ENCODE measurements at places on chromosomes 2 and 18. TPM values are rescaled to one million over a fixed set of nuclear protein-coding genes. Genes with fewer than 3 reads are reported as not detected.

The CCDC85A gene
- total RNA-seq, result 22.1 TPM

The TACR1 gene
- 1.7 TPM for total RNA-seq

The PMAIP1 gene
- 0.98 TPM for total RNA-seq

The SNORC gene
- total RNA-seq, result 0.74 TPM

The SYT4 gene
- total RNA-seq, result 535 TPM

The FKBP1B gene
- total RNA-seq, result 76.5 TPM

The SCN7A gene
- 0.98 TPM for total RNA-seq

The DQX1 gene
- total RNA-seq, result 0.98 TPM

The BCL11A gene
- total RNA-seq, result 89.5 TPM

The USP37 gene
- total RNA-seq, result 32.5 TPM

The PPP1R1C gene
- 0.49 TPM for total RNA-seq

The SOWAHC gene
- total RNA-seq, result 30.2 TPM

The SELENOI gene
- total RNA-seq, result 51.4 TPM

The ONECUT2 gene
- total RNA-seq, result 1.2 TPM

The ALK gene
- 0.98 TPM for total RNA-seq

The IKZF2 gene
- 8.1 TPM for total RNA-seq

The CNRIP1 gene
- 67.4 TPM for total RNA-seq

The ITGA4 gene
- 5.9 TPM for total RNA-seq

The MC5R gene
- 0.25 TPM for total RNA-seq

The INHA gene
- total RNA-seq, result not detected

The UGT1A5 gene
- not detected for total RNA-seq

The GRP gene
- 17.5 TPM for total RNA-seq

The IL1R1 gene
- 0.74 TPM for total RNA-seq

The MC4R gene
- total RNA-seq, result 1.2 TPM

The SKA1 gene
- 2.0 TPM for total RNA-seq

The HPCAL1 gene
- total RNA-seq, result 21.9 TPM

The PSMA8 gene
- total RNA-seq, result not detected

The C2orf66 gene
- 0.25 TPM for total RNA-seq

The CPO gene
- total RNA-seq, result not detected

The EPHA4 gene
- total RNA-seq, result 134 TPM

Measured in temporal lobe (tissue), 4 donors.